ENCODE measurements at places on chromosomes 4 and X.

DNA sequence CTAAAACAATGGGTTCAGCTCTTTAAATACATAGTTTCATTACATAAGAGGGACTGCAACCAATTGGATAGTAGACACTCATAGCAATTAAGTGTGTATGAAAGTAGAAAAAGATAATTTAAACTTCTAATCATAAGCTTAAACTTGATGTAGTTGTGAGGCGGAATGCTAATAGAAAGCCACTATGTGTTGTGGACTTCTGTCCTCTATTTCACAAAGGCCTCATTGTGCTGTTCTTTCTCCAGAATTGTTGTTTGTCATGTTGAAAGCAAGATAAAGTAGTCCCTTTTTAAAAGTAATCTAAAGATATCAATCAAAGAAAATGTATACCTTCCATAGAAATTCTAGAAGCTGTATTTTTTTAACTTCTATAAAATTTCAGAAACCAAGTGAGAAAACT is 329.4 kb downstream of the KLHL4 start:
- DNase-seq: no peak

- peak; percentile 14 for DNase-seq
These were observed 543 bp downstream of the NFXL1 start for GRCh38 chr4:47913861-47914219.

DNA sequence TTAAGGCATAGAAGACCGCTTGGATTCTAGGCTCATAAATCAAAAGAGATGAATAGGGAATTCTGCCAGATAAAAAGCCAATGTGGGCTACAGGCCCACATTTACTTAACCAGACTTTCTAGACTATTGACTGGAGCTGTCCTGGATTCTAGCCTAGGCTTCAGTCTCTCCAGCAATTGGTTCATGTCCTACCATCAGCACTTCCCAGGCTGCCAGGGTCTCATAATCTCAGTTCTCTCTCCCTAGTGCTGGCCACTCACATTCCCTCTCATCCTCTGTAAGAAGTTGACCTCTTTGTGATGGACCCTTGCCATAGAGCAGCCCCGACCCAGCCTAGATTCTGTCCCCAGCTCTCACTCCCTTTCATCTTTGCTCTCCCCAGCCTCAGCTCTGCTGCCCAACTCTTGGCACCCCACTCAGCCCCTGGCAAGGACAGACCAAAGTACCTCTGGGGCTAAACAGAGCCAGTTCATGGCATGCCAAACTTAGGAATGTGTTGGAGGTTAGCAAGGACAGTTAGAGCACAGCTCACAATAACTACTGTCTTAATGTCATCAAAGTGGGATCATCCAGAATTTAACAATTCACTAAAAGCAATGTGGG is 396.2 kb downstream of the INPP4B start:
- no peak for DNase-seq

- peak; percentile 51 for DNase-seq
These were observed 136.0 kb upstream of the STX18 start for GRCh38 chr4:4677556-4678522.

DNA sequence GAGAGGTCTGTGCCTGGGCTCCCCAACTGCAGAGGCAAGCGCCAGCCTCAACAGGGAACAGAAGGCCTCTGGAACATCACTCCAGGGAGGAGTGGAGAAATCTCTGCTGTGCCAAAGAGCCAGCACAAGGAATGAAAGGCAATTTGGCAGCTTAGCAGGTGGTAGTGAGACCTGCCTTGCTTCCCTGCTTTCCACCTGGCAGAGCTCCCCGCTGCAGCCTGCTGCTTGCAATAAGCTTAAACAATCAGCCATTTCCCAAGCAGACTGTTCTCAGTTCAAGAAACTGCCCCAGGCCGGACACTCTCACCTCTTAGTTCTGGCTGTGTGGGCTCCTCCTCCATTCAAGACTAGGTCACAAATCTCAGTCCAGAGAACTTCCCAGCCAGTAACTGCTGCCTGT is 370.6 kb downstream of the MAGEB5 start:
- DNase-seq: no peak

GRCh38 chr4:106987311-106987710 is 48.8 kb downstream of the DKK2 start:
- DNase-seq: no peak

DNA sequence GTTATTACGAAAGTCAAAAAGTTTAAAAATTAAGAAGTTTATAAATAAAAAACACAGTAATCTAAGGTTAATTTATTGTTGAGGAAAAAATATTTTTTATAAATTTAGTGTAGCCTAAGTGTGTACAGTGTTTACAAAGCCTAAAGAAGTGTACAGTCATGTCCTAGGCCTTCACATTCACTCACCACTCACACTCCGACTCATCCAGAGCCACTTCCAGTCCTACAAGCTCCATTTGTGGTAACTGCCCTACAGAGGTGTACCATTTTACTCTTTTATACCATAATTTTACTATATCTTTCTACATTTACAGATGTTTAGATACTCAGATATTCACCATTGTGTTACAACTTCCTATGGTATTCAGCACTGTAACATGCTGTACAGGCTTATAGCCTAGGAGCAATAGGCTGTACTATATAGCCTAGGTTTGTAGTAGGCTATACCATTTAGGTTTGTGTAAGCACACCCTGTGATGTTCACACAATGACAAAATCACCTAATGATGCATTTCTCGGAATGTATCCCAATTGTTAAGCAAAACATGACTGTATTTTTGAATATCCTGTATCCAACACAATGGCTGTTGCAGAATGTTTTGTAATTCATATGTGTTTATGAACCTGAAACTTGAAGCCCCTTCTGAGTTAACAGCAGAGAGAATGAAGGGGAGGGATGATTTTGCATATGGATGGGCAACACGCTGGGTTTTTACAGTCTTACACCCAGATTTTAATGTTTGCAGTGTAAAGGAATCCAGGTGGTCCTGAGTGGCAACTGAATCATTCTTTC is 3.1 kb downstream of the PPBP start:
- peak; percentile 21 for DNase-seq

- DNase-seq: no peak
These were observed 102.5 kb downstream of the LARP7 start for GRCh38 chr4:112739442-112739841.

- DNase-seq: peak; percentile 48
These were observed 167.9 kb downstream of the SMIM20 start for GRCh38 chr4:26081795-26082498.

- no peak for DNase-seq
These were observed 30.3 kb upstream of the SLC2A9 start for GRCh38 chr4:10051517-10052135.

GRCh38 chr4:119317990-119318389 is 3.9 kb downstream of the FABP2 start:
- DNase-seq: no peak

- DNase-seq: peak; percentile 38
These were observed 100.8 kb downstream of the ARSJ start for GRCh38 chr4:113878668-113879067.

- DNase-seq: no peak
These were observed 127.1 kb downstream of the TRIML1 start for GRCh38 chr4:188266386-188266785.

DNA sequence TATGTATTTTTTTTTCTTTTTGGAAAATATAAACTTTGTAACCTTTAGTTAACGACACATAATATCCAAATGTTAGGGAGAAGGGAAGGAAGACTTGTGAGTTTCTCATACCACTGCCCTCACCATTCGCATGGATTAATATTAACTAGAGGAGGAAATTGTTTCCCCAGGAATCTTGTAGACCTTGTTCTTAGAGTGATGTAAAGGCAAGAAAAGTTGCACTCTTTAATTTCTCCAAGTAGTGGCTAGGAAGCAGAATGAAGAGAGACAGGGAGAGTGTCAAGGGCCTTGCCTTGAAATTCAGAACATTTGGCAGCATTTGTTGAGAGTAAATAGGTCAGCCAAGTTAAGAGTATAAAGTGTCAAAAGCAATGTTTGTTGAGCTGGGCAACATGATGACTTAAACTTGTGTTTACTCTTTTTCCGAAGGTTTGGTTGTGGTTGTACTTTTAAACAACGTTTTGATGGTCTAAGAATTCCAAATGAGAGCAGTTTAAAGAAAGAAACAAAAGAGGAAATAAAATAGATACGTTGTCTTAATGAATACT is 105.7 kb downstream of the TENM3 start:
- DNase-seq: no peak

GRCh38 chrX:74371425-74372222 is 49.7 kb upstream of the SLC16A2 start:
- no peak for DNase-seq

GRCh38 chrX:54926978-54927377 is 6.4 kb downstream of the TRO start:
- DNase-seq: no peak

DNA sequence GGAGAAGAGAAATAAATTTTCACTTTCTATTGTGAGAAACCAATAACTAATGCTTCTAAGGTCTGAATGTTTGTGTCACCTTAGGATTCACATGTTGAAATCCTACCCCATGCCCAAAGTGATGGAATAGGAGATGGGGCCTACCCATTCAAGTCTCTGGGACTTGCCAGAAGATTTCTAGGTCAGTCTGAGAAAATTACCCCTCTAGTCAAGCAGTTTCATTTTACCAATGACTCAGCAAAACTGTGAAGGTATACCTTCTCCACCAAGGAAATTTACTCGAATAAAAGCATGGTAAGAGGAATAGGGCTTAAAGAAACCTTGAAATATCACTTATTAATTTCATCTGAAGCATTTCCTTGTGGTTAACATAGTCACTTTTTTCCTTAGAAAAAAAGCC is 23.5 kb upstream of the PAPSS1 start:
- no peak for DNase-seq

DNA sequence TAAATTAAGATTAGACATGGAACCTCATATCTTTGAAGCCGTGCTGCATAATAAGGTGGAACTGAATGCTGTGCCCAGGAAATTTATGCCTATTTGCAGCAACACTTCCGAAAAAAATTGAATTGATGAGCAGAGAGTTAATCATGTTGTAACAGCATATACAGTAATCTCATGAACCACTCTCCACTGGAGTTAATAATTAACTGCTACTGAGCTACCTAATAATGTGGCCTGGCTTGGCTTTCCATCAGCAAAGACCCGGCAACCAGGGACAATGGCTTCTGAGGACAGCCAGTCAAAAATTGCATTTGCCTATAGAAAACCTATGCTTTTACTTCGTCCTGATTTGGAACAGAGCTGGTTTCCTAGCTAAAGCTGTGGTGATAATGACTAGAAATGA is 63.8 kb upstream of the GATB start:
- no peak for DNase-seq

Measured in EL (cell line).